ENCODE measurements at places on chromosomes 2 and 18.
A peak's percentile ranks its signal among the peaks of the same experiment; 100 is the strongest.

DNA sequence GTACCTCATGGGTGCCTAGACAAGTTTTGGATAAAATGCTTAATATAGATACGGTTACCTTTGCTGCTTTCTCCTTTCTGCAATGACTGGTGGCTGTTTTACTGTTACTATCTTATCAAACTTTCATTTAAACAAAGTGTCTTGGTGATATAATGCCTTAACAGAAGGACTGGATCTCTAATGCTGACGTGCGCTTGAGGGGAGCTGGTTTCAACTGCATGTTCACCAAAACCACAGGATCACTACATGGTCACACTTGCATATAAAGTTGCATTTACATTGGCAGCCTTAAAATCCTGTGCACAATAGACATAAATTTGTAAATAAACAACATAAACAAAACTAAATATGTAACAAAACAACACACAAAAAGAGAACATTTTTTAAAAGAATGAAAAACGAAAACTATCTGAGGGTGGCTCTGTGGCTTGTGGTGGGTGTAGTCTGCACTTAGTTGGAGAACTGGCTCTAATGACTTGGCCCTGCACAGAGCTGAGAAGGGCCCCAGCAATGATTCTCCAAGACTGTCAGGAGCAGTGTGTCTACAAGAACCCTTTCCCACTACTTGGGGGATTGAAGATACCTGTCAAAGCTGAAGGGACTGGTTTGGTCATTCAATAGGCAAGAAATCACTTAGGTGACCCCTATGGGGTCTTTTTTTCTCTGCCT lies 135.5 kb downstream of the UXS1 start:
- DNase-seq: no peak

DNA sequence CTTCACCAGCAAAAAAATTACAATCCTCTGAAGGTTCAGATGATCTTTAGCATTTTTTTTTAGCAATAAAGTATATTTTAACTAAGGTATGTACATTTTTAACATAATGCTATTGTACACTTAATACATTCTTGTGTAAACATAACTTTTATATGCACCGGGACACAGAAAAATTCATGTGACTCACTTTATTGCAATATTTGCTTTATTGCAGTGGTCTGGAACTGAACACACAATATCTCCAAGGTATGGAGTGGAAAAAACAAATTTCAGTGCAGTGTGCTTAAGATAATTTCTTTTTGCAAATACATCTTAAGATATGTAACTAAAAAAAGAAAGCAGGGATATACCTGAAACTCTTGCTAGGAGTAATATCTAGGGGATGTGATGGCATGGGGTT lies 5.1 kb upstream of the TWSG1 start:
- no peak for DNase-seq

GRCh38 chr2:41990688-41991087 lies 57.1 kb upstream of the PKDCC start:
- no peak for DNase-seq

- peak; percentile 7 for DNase-seq
Observed at GRCh38 chr2:46151577-46151976, 145.6 kb upstream of the EPAS1 start.

DNA sequence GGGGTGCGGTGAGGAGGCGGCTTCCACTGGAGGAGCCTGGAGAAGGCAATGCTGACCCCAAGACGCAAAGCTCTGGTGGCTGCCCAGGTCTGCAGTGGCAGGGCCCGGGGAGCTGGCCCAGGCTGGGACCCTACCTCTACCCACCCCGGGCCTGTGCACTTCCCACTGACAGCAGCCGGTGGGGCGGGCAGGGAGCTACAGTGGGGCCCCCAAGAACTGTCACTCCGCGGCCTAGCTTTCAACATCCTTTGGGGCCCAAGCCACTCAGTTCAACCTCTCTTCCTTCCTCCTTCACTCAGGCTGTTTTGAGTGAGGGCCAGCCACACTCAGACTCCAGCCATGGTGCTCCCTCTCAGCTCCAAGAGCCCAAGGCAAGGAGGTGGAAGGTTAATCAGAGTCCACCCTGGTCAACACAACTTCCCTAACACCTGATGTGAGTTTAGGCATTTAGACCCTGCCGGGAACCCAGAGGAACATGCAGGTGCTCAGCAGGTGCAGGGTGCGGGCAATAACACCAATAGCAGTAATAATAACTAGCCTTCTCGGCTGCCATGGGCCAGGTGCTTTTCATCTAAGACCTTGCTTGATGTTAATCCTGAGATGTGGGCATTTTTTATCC lies 93.6 kb downstream of the ZFP36L2 start:
- no peak for DNase-seq

DNA sequence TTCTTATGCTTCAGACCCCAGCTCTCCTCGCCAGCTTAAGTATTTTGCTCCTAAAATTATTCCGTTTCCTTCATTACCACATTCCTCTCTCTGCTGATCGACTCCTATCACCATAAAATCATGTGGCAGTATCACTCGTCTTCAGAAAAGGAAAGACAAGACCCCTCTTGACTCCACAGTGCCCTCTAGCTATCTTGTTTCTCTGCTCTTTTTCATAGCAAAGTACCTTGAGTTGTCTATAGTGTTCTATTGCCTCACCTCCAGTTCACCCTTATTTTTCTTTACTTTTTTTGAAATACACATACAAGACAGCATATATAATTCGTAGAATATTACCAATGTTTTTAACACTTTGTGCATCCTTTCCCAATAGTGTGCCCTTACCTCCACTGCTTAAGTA lies 273.2 kb upstream of the SIX3 start:
- DNase-seq: no peak

DNA sequence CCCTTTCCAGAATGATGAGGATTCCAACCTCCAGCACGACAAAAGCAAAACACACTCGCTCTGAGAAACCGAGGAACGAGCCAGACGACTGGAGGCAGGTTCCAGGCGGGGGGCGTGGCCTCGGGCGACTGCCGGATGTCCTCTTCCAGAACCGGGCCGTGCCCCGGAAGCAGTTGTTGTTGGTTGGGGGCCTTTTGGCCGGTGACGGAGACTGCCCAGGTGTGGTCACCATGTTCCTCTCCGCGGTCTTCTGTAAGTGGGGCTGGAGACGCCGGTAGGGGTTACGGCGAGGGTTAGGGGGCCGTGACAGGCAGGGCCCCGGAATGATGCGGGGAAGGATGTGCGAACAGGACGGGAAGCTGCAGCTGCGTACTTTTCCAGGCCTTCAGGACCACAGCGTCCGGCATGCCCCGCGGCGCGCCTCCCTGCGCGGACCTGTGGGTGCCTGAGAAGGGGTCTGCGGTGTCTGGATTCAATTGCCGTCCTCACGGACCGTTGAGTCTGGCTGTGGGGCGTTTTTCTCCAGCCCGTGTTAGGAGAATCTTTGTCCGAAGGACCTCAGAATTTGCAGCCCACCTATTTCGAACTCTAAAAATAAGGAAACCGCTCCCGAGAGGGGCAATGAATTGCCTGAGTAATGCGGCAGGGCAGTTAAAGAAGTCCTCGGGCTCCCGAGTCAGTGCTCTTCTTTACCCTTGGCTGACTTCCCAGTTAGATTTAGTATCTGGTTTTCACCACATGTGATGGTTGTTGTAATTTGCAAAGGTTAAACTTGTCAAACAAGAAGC lies at the start of gene MRPL33:
Gene MRPL33, plus strand, starts transcription at position 172 of the 788 bp plus-strand sequence. Its CDS starts 59 bp downstream, at position 231.
- peak; percentile 92 for DNase-seq

DNA sequence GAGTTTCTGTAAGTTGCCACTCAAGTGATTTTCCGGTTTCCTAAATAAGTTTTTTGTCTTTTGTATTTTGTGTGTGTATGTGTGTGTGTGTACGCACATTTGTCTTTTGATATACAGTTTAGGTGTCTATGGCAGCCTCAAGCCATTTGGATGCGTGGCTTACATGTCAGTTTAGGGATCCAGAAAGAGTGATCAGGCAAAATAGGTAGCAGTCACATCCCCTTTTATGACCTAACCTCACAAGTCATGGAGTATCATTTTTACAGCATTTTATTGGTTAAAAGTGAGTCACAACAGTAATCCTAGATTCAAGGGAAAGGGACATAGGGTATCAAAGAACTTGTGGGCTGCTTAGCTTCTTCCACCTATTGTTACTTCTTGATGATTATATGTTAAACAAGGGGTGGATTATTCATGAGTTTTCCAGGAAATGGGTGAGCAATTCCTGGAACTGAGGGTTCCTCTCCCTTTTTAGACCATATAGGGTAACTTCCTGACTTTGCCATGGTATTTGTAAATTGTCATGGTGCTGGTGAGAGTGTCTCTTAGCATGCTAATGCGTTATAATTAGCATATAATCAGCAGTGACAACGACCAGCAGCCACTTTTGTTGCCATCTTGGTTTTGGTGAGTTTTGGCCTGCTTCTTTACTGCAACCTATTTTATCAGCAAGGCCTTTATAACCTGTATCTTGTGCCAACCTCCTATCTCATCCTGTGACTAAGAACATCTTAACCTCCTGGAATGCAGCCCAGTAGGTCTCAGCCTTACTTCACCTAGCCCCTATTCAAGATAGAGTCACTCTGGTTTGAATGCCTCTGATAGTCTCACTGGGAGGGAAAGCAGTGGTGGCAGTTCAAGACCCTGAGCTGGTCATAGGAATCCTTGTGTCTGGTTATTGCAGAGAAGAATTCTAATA lies 8.6 kb upstream of the SOCS6 start:
- peak; percentile 26 for DNase-seq

GRCh38 chr2:60872510-60872928 lies 8.9 kb upstream of the REL start:
- DNase-seq: no peak

GRCh38 chr2:128423788-128424165 lies 105.1 kb upstream of the HS6ST1 start:
- no peak for DNase-seq

GRCh38 chr2:152481881-152482583 lies 147.1 kb downstream of the FMNL2 start:
- no peak for DNase-seq

Measured in astrocyte of the spinal cord (primary cell).